Urinary bladder (tissue), 4 donors: ENCODE measurements at places on chromosomes 2 and 18. TPM values are rescaled to one million over a fixed set of nuclear protein-coding genes. Genes with fewer than 3 reads are reported as not detected.

GRCh38 chr2:127101756-127102477 lies 5.0 kb downstream of the BIN1 start:
- DNase-seq = no peak

ADAM23 gene
- 2.4 TPM for polyA plus RNA-seq

ABHD1 gene
- 0.35 TPM for polyA plus RNA-seq

KLHL41 gene
- polyA plus RNA-seq = 4.8 TPM

DNA sequence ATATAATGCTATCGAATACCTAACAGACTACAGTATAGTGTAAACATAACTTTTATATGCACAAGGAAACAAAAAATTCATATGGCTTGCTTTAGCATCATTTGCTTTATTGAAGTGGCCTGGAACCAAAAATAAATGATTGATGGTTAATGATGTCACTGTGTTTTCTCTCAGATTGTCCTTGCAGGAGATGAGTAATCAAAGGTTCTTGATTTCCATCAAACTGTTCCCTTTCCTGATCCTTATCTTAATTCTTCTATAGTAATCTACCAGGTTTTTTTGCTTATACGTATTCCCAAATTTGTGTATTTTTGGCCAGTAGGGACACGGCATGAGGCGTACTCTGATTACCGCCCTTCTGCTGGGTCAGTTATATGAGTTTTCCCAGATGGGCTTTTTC lies 104.9 kb upstream of the CXCR4 start:
- DNase-seq = no peak

DNA sequence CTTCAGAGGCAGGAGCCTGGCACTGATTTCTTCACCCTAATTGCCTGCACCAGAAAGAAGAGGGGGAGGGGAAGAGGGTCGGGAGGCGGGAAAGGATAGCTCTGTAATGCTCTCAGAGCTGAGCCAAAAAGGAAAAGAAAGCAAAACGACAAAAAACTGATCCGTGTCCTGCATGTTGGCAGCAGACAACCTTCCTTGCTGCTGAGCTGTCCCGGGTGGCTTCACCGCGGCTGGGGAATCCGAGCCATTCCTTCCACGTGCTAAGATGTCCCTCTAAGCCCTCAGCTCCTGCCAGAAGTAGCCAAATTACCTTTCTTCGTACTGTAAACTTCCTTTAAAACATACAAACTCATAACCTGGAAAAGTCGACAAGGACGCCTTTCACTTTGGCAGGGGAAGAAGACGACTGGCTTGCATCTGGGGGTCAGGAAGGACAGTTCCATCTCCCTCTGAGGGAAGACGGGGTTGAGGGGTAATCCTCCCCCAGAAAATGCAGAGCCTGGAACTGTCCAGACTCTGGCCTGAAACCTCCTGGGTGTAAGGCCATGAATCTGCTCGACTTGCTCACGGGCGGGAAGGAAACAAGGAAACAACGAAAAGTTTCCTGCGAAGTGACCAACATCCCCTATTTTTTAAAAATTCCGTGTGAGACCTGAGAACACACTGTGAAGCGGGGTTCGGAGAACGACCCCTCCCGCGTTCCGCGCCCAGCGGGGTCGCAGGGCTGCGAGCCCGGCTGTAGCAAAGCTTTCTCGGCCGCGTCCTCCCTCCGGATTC lies 7.7 kb downstream of the OTX1 start:
- DNase-seq = no peak

DNA sequence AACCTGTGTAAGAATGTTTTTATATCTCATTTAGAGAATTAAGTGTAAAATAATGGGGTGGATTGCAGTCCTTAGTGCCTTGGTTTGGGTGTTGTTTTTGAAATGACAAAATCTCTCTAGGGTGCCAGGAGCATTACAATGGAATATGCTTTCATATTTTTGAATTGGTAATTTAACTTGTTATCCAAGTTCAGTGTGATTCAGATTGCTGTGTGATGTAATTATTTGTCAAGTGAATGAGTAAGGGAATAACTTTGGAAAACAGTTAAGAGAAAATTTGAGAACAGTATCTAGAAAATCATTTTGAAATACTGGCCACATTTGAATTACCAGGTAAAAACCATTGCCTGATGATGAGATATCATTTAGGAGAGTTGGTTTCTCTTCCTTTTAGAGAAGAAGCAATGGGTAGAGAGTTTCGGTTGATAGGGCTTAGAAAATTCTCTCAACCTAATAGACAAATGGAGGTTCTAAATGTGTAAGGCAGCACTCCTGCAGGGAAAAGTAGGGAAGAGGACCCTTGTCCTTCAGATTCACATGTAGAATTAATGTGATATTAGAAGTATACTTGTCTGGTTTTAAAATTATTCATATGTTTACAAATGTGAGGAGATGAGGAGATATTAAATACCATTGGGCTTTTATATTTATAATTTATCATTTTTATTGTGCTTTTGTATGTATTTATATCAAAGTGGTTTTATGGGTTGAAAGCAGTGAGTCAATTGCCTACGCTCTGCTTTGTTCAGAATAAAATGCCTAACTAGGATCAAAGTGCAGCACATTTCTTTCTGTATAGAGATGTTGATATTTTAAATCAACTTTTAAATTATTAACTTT lies 124.8 kb downstream of the PHLPP1 start:
- DNase-seq = no peak

IL36B gene
- not detected for polyA plus RNA-seq

RAB17 gene
- 2.1 TPM for polyA plus RNA-seq

PPP1R1C gene
- polyA plus RNA-seq = 2.4 TPM

CPO gene
- polyA plus RNA-seq = 0.35 TPM

GRCh38 chr18:78757014-78757413 lies 222.6 kb upstream of the SALL3 start:
- no peak for DNase-seq

G6PC2 gene
- polyA plus RNA-seq = not detected

FSHR gene
- not detected for polyA plus RNA-seq

DNA sequence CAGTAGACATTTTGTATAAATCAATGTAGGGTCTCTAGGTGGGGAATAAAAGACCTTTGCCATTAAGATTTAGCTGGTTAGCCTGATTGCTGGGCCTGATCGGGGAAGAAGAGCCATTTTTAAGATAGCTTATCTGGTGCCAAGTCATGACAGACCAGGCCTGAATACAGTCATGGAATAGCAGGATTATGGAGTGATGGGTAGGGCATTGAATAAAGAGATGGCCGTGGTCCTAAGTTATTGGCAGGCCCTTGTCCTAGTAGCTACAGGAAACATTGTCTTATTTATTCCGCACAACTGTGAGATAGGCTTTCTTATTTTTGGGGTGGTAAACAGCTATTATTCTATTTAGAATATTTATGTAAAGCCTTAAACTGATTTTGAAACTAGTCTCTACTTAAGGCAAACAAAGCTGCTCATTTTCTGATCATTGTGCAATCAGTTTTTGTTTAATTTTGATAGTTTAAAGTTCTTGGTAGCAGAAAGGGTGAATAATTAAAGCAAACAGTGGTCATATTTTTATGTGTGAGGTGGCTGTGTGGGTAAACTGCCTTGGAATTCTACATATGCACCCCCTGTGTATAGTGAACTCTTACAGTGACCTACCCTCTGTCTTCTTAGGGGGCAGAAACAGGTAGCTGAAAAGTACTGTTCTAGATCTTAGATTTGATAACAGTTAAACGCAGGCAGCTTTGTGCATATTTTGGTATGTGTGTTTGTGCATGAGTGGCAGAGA lies 22.6 kb downstream of the ZNF236 start:
- no peak for DNase-seq

GRCh38 chr2:123928358-123928757 lies 96.7 kb upstream of the CNTNAP5 start:
- no peak for DNase-seq

SLC14A1 gene
- polyA plus RNA-seq = 23.5 TPM

PAIP2B gene
- 4.2 TPM for polyA plus RNA-seq

KATNAL2 gene
- 1.8 TPM for polyA plus RNA-seq

- no peak for DNase-seq
Observed at GRCh38 chr2:30620102-30620501, 173.1 kb downstream of the LCLAT1 start.

DNA sequence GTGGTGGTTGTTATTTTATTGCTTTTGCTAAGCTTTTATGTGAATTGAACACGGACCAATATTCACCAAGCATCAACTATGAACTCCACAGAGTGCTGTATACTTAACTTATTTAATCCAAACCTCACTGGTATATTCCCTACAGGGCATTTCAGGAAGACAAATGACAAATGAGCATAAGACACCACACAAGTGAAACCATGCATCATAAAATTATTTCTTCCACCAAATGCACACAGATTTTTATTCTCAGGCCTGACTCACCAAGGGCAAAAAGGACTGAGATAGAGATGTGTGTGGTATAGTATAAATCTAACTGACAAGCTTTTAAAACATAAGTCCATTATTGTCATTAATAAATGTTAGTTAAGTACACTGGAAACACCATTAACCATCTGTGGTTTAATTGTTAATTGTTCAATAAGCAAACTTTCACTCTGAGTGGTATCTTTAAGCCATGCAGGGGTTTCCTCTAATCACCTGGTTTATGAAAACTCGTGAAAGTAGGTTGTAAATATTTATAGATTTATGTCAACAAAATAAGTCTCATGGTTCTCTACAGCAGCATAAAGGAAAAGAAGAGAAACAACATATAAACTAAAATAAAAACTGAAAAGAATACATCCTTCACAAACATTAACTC lies 77.6 kb upstream of the CRIM1 start:
- no peak for DNase-seq

UGT1A5 gene
- polyA plus RNA-seq = not detected

ZNF804A gene
- 0.35 TPM for polyA plus RNA-seq

DNA sequence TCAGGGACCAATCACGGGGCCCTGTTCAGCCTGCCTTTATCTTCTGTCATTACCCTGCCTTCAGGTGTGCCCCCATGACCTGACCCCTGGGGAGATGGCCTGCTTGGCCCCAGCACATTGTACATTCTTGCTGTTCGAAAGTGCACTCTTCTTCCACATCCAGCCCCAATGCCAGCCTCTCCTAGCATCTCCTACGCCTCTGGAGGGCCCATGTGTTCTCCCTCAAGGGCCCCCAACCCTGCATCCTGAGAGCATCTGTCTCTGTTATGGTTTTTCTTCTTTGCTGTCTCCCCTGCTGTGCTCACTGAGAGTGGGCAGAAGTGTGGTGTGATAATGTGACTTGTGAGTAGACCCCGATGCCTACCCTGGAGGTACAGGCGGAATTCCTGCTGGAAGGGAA lies 41.5 kb upstream of the OTOS start:
- DNase-seq = no peak

DNA sequence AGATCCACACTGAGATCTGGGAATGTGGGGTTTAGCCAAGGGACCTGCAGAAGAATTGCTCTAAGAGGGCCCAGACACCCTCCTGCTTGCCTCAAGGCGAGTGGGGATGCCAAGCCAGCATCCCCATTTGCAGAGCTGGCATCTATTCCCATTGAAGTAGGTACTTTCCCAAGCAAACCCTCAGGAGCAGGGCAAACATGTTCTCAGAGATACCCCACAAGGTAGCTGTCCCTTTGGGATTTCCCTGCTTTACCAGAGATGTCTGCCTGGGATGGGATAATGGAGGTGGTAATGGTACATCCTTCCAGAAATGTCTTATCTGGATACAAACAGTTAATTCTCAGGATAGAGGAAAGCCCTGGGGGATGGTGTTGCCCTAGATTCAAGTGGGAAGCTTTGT lies 51.2 kb downstream of the GYPC start:
- DNase-seq = no peak

DNA sequence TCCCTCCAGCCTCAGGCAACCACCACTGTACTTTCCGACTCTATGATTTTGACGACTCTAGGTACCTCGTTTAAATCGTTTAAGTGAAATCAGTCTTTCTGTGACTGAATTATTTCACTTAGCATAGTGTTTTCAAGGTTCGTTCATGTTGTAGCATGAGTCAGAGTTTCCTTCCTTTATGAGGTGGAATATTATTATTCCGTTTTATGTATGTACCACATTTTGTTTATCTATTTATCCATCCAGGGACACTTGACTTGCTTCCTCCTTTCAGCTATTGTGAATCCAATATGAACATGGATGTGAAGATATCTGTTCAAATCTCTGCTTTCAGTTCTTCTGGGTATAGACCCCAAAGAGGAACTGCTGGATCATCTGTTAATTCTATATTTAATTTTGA lies 19.1 kb downstream of the IL1R2 start:
- DNase-seq = no peak

DNA sequence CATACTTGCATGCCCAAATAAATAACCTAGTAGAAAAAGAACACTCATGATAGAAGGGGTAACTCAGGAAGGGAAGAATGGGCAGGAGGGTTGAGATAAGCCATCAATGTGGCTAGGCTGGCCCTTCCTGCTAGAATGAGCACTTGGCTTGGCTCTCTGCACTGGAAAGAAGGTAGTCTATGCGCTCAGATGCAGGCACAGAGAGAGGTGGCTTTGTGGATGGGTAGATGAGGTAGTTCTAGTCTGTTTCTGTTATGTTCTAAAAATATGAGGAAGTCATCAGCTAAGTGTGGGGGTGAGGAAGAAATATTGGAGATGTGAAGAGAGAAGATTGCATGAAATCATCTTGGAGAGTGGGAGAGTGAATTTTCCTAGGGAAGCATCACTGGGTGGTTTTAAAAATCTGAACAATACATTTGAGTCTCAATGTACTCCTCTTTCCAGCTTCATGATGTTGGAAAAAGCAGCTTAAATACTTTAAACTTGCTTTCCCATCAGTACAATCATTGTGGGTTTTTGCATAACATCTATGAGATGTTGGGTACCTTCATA lies 357.1 kb downstream of the CNTNAP5 start:
- DNase-seq = no peak

- DNase-seq = no peak
Observed at GRCh38 chr2:110679337-110679707, 1.5 kb upstream of the BUB1 start.

CXCR4 gene
- 20.4 TPM for polyA plus RNA-seq

PPIG gene
- polyA plus RNA-seq = 36.7 TPM

- DNase-seq = no peak
Observed at GRCh38 chr18:3710712-3711301, 260.8 kb downstream of the TGIF1 start.

GRCh38 chr2:111117598-111118480 lies 2.9 kb upstream of the BCL2L11 start:
- no peak for DNase-seq
